ENCODE measurements at places on chromosomes 2 and 18.

GRCh38 chr18:49139766-49140165 is 189.0 kb upstream of the SMAD7 start:
- H3K36me3 ChIP-seq = no peaks in the 10 kb centered on the region
- H3K27ac ChIP-seq = no peak overlapping the region
- H3K4me1 ChIP-seq = peaks cover 11% of the 10 kb centered on the region

DNA sequence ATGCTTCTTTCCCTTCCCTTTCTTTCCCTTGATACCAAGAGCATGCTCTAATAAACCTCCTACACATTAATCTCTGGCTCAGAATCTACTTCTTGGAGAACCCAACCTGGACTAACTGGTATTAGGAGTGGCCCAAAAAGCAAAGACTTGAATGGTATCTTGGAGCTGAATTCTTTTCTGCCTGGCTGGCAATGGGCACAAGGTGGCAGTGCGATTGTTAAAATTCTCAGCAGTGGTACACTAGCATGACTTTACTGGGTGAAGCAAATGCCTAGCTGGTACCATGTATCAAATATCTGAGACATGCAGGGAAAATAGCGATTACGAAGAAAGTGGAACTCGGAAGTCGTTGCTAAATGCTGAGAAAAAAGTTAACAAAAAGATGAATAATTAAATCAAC is 376.1 kb downstream of the XIRP2 start:
- peak; percentile 3 for DNase-seq
- H3K4me1 ChIP-seq = no peaks in the 10 kb centered on the region
- no peaks in the 10 kb centered on the region for H3K36me3 ChIP-seq
- no peak overlapping the region for H3K4me3 ChIP-seq

DNA sequence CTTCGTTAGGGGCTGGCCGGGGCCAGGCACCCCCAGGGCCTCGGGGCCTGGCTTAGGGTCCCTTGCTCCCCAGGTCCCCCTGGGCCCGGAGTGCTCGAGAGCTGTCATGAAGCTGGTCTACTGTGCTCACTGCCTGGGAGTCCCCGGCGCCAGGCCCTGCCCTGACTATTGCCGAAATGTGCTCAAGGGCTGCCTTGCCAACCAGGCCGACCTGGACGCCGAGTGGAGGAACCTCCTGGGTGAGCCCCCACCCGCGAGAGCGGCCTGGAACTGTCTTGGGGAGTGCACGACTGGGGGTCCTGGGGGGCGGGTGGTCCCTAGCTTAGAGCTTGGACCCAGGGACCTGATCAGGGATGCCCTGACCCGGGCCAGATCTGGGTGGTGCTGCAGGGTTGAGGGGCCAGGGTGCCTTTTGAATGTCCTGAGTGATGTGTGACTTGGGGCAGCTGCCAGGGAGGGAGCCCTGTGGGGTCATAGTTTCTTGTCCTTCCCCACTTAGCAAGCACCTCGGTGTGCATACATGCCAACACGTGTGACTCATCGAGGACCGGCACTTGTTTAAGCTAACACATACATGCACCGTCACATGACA is 27.9 kb downstream of the GPC1 start:
- no peaks in the 10 kb centered on the region for H3K27me3 ChIP-seq
- no peak overlapping the region for H3K27ac ChIP-seq
- peaks cover 27% of the 10 kb centered on the region for H3K4me1 ChIP-seq
- H3K36me3 ChIP-seq = no peaks in the 10 kb centered on the region

GRCh38 chr2:168697668-168698121 is 104.7 kb upstream of the NOSTRIN start:
- no peak overlapping the region for H3K27ac ChIP-seq
- H3K36me3 ChIP-seq = peaks cover 3% of the 10 kb centered on the region
- DNase-seq = no peak
- no peaks in the 10 kb centered on the region for H3K4me1 ChIP-seq

- DNase-seq = no peak
- no peaks in the 10 kb centered on the region for H3K27me3 ChIP-seq
- no peaks in the 10 kb centered on the region for H3K4me1 ChIP-seq
- H3K36me3 ChIP-seq = no peaks in the 10 kb centered on the region
Measured at GRCh38 chr18:50661013-50661412, 101.1 kb downstream of the MAPK4 start.

DNA sequence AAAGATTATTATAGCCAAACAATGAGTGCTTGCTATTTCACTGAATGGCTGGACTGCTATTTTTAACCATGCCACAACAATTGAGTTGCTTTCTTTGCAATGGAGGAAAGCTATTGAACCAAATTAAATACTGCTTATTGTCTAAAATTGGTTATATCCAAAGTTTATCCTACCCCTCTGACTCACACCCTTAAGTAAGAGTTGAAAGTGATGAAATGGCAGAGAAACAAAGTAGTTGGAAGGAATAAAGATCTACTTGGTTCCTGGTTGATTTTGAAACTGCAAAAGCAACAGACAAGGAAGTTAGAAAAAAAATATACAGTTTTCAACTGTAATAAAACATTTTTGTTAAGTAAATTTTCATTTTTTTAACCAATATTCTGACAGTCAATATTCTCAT is 47.5 kb downstream of the EML4 start:
- DNase-seq = no peak
- peaks cover 100% of the 10 kb centered on the region for H3K4me1 ChIP-seq
- no peaks in the 10 kb centered on the region for H3K27me3 ChIP-seq
- H3K36me3 ChIP-seq = peaks cover 9% of the 10 kb centered on the region
- no peak overlapping the region for H3K4me3 ChIP-seq

GRCh38 chr2:131145040-131145439 is 39.9 kb downstream of the PLEKHB2 start:
- H3K36me3 ChIP-seq = peaks cover 33% of the 10 kb centered on the region
- no peaks in the 10 kb centered on the region for H3K4me1 ChIP-seq
- DNase-seq = no peak

- H3K4me3 ChIP-seq = peak overlapping the region; percentile 88
- H3K27ac ChIP-seq = peak overlapping the region; percentile 84
- H3K36me3 ChIP-seq = peaks cover 24% of the 10 kb centered on the region
- no peaks in the 10 kb centered on the region for H3K27me3 ChIP-seq
Measured at GRCh38 chr2:119366161-119366648, 429 bp downstream of the C2orf76 start.

GRCh38 chr18:79400091-79400590 is 4.4 kb downstream of the NFATC1 start:
- 0 out of 2 replicates have a peak, but pooled peaks cover under 1% of the 10 kb centered on the region for H3K4me1 ChIP-seq
- no peaks in the 10 kb centered on the region for H3K36me3 ChIP-seq
- H3K4me3 ChIP-seq = peak overlapping the region; percentile 28
- peaks cover 75% of the 10 kb centered on the region for H3K27me3 ChIP-seq

DNA sequence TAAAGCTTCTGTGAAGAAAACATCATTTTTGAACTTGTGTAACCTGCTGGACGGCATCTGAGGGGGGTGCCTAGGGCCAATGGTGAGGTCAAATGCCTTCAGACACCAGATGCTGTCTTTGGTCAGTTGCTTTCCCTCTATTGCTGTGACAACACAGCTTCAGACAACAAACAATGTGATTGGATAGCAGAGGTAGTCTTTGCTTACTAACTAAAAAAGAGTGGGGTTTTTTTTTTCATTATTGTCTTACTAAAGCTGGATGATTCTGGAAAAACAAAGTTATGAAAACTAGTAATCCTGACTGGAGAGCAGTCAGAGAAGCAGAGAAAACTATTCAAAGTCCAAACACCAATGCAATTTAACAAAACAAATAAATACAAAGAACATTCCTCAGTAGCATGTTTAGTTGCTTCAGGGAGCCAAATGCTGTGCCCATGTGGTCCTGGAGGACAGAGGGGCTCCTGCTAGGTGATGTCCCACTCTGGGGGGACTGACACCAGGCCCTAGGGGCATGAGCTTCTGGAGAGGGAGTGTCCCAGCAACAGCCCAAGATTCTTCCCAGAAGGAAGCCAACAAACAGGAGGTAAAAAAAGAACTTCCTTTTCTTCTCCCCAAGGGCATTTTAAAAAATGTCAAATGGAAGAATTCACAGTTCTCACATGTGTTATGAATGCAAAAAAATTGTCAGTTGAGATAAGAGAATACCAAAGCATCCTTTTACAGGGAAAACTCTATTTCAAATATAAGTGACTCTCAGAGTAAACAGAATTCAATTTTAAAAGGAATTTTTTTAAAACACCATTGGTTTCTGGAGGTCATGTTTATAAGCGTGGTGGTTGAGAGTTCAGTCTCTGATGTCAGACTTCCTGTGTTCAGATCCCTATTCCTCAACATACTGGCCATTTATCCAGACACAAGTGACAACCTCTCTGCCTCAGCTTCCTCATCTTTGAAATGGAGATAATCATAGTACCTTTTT is 181.1 kb upstream of the PGAP1 start:
- no peaks in the 10 kb centered on the region for H3K27me3 ChIP-seq
- no peak overlapping the region for H3K27ac ChIP-seq
- no peak overlapping the region for H3K4me3 ChIP-seq
- DNase-seq = no peak
- no peaks in the 10 kb centered on the region for H3K36me3 ChIP-seq
- H3K4me1 ChIP-seq = peaks cover 8% of the 10 kb centered on the region

- DNase-seq = no peak
- no peaks in the 10 kb centered on the region for H3K4me1 ChIP-seq
- H3K36me3 ChIP-seq = no peaks in the 10 kb centered on the region
- no peaks in the 10 kb centered on the region for H3K27me3 ChIP-seq
- H3K4me3 ChIP-seq = no peak overlapping the region
Measured at GRCh38 chr2:209610631-209611030, 161.0 kb upstream of the UNC80 start.

- no peaks in the 10 kb centered on the region for H3K27me3 ChIP-seq
- no peaks in the 10 kb centered on the region for H3K36me3 ChIP-seq
- no peak overlapping the region for H3K27ac ChIP-seq
- H3K4me3 ChIP-seq = no peak overlapping the region
- H3K4me1 ChIP-seq = no peaks in the 10 kb centered on the region
- no peak for DNase-seq
Measured at GRCh38 chr2:116879650-116880160, 934.8 kb upstream of the DDX18 start.

GRCh38 chr2:171553236-171553635 is 31.0 kb downstream of the CYBRD1 start:
- peak; percentile 13 for DNase-seq
- H3K27me3 ChIP-seq = 0 out of 3 replicates have a peak, but pooled peaks cover 5% of the 10 kb centered on the region

- no peak overlapping the region for H3K27ac ChIP-seq
- no peaks in the 10 kb centered on the region for H3K4me1 ChIP-seq
- no peaks in the 10 kb centered on the region for H3K36me3 ChIP-seq
- DNase-seq = no peak
Measured at GRCh38 chr2:225865468-225865867, 466.0 kb downstream of the NYAP2 start.

DNA sequence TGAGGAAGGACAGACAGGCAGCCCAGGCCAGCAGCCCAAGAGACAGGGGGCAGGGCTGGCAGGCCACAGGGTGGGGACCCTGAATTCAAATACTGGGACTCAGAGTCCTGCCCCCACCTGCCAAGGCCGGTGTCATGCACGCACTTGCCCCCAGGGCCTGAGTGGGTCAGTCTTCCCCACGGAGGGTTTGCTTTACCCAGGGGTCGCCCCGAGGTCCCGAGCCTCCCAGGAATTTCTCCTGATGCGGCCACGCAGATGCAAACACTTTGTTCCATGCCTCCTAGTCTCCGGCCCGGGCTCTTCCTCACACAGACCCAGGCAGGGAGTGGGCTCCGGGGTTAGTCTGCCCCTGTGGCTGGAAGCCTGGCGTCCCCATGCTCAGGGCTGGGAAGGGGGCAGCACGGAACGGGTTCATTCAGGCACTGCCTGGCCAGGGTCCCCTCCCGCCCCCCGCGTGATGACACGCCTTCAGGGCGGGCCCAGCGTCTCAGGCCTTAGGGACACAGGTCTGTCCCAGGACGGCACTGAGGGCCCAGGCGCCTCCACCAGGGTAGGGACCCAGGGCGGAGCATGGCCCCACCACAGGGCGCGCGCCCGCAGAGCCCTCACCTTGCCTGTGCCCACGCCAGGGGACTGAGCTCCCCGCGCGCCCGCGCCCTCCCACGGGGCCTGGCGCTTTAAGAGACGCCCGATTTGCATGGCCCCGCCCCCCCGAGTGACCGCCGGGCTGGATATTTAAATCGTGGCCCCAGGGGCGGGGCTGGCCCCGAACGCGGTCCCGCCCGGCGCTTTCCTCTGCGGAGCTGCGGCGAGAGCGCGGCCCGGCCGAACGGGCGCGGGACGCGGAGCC is at the start of gene SNED1:
SNED1 (plus strand) TSS at position 763 of the 850 bp plus-strand sequence. CDS start 220 bp downstream, outside the sequence.
- H3K4me1 ChIP-seq = peaks cover 47% of the 10 kb centered on the region
- peaks cover 64% of the 10 kb centered on the region for H3K27me3 ChIP-seq
- no peak within 1 kb of the TSS for H3K27ac ChIP-seq
- no peaks in the 10 kb centered on the region for H3K36me3 ChIP-seq
- H3K4me3 ChIP-seq = peak within 1 kb of the TSS; percentile 64
- peak; percentile 65 for DNase-seq

- no peaks in the 10 kb centered on the region for H3K36me3 ChIP-seq
- H3K27me3 ChIP-seq = no peaks in the 10 kb centered on the region
- H3K4me3 ChIP-seq = no peak overlapping the region
Measured at GRCh38 chr2:75019790-75020189, 61.3 kb downstream of the POLE4 start.

DNA sequence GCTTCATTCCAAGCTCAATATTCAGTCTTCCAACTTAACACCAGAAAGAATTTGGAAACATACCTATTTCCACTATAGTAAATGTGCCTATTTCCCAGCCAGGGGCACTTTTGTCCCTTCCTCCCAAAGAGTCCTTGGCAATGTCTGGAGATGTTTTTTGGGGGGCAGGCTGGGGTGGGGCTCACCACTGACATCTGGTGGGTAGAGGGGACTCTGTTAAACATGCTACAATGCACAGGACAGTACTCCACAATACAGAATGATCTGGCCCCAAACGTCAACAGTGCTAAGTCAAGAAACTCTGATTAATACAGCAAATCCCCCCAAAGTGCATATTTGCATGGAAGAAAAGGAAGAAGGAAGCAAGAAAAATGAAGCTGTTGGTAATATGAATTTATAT is 61.7 kb downstream of the SMIM21 start:
- H3K4me1 ChIP-seq = no peaks in the 10 kb centered on the region
- no peak overlapping the region for H3K4me3 ChIP-seq
- H3K36me3 ChIP-seq = no peaks in the 10 kb centered on the region
- no peak for DNase-seq
- H3K27me3 ChIP-seq = peaks cover 2% of the 10 kb centered on the region
- H3K27ac ChIP-seq = no peak overlapping the region

GRCh38 chr2:104429639-104430358 is 424.1 kb upstream of the POU3F3 start:
- H3K27ac ChIP-seq = no peak overlapping the region
- no peaks in the 10 kb centered on the region for H3K36me3 ChIP-seq
- DNase-seq = no peak
- peaks cover 7% of the 10 kb centered on the region for H3K4me1 ChIP-seq

DNA sequence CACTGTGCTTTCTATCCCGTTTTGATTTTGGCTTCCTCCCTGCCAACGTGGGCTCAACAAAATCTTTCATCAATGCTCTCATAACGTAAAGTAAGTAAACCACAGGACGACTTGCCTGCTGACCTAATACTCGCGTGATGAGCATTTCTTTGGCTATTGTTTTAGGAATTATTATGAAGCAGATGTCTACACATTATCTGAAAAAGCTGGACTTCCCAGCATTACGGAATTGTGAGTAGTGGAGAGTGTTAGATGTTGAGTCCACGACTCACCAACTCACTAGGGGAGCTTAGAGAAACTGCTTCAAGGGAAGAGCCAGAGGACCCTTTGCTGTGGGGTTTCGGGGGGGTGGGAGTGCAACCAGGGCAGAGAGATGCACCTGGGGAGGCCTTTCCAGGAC is 21.9 kb downstream of the HJURP start:
- no peak overlapping the region for H3K27ac ChIP-seq
- no peaks in the 10 kb centered on the region for H3K4me1 ChIP-seq
- H3K4me3 ChIP-seq = no peak overlapping the region
- H3K27me3 ChIP-seq = no peaks in the 10 kb centered on the region
